ENCODE measurements at places on chromosomes 13 and 19.

- no peak for DNase-seq
Measured at GRCh38 chr19:35521124-35521743, 6.9 kb downstream of the SBSN start.

GRCh38 chr13:55366676-55367075 is 1774.0 kb upstream of the PRR20A start:
- DNase-seq = no peak

- no peak for DNase-seq
Measured at GRCh38 chr19:47730521-47730889, 14.8 kb upstream of the NOP53 start.

DNA sequence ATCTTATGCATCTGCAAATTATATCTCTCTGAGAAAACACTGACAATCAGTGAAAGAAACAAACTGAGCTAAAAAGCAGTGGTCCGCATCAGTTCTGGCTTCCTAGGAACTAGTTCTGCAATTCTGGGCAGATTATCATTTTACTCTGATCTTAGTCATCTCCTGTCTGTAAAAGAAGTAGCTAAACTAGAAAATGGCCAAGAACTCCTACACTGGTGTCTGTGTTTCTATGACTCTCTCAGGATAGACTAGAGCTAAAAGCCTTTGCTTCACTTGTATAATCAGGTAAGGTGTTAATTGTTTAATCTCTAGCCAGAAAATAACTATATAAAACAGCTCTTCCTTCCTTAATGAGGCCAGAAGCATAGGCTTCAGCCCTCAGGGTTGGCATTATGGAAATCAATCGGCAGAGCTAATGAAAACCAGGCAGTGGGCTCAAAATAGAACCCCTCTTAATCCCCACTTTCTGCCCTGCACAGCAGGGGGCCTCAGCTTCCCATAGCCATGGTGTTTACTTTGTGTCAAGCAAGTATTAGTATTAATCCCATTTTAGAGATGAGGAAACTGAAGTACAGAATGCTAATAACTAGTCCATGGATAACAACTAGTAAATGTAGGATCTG is 459.2 kb downstream of the FGF14 start:
- no peak for DNase-seq

DNA sequence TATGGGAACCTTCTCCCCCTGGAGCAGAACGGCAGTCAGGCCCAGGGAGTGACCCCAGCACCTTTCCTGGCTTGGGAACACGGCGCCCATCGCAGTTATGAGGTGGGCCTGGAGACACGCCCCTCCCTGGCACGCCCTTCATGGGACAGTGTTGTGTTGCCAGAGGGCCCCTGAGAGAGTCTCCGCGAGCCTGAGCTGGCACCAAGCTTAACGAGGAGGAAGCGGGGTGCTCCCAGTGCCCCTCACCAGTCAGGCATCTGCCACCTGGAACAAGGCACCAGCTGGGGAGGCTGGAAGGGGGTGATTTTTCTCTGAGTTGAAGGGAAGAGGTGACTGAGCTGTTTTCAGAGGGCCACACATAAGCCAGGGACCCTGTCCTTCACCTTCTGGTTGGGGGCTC is 180.6 kb downstream of the KDM4B start:
- DNase-seq = no peak

- peak; percentile 37 for DNase-seq
Measured at GRCh38 chr19:46924874-46925547, 64.2 kb downstream of the ARHGAP35 start.

GRCh38 chr19:56736571-56736970 is 65.0 kb upstream of the ZNF835 start:
- DNase-seq = no peak

DNA sequence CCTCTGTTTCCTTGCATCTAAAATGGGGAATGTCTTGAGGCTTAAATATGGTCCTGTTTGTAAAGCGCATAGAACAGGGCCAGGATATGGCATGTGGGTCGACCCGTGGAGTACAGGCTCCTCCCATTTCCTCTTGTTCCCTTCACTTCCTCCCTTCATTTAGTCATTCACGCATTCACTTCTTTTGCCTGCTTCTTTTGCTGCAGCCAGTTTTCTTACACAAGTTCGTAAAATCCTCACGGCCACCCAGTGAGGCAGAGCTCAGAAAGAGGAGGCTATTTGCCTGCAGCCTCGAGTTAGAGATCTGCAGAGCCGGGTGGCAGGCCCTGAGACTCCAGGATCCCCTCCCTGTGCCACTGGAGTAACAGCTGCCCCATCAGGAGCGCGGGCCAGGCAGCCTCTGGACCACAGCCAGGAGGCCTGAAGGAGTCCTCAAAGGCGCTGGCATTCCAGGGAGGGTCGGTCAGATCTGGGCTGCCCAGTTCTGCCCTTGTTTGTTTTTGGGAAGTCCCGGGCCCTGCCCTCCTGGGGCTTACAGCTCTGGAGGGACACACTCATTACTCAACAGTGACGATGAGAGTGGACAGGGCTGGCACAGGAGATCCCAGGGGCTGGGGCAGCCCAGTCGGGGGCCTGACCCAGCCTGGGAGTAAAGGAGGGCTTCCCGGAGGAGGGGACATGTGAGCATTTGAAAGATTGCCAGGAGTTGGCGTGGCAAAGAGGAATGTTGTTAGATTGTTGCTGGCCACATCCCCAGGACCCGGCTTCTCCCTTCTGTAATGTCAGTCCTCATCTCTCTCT is 4.6 kb downstream of the PPP5C start:
- DNase-seq = no peak

GRCh38 chr19:41238244-41238643 is 19.2 kb downstream of the AXL start:
- DNase-seq = peak; percentile 35

DNA sequence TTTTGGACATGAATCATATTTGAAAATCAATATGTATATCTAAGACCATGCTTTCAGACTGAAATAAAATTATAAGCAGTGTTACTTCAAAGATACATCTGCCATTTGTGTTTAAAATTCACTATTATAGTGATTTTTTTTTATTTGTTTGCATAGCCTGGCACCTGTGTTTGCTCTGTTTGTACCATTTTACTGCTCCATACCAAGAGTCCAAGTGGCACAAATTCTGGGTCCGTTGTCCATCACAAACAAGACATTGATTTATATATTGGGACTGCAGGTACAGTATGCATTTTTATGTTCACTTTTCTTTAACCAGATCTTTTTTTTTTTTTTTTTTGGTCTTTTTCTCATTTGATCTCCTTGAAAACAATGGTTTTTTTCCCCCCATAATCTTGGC is 6.7 kb upstream of the GPR183 start:
- DNase-seq = no peak

- no peak for DNase-seq
Measured at GRCh38 chr13:110382229-110382628, 75.1 kb downstream of the COL4A2 start.

GRCh38 chr19:31314156-31314555 is 35.1 kb downstream of the TSHZ3 start:
- DNase-seq = no peak

- DNase-seq = no peak
Measured at GRCh38 chr19:54206831-54207177, 6.1 kb downstream of the RPS9 start.

- DNase-seq = no peak
Measured at GRCh38 chr13:20024702-20025101, 66.2 kb downstream of the ZMYM2 start.

- no peak for DNase-seq
Measured at GRCh38 chr13:73162912-73163911, 104.4 kb downstream of the KLF5 start.

DNA sequence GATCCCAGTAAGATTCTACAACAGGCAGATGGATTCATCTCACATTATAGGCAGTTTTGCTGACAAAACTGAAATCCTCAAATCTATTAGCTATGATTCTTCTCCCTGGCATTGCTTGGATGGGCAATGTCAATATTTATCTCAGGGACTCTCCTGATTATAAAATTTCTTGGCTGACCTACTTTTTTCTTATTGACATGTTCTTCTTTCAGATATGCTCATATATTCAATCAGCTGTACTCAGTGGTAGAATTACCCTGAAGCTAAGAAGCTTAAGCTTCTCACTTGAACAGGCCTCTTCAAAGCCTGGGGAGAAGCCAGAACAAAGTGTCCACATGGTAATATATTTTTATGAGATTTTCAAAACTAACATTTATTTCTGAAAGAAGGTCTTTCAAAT is 513.6 kb downstream of the PCDH9 start:
- DNase-seq = no peak

Data from Ammon's horn (tissue), 1 donor.